Inflammatory macrophage (primary cell): ENCODE measurements at places on chromosomes 5 and 9.

DNA sequence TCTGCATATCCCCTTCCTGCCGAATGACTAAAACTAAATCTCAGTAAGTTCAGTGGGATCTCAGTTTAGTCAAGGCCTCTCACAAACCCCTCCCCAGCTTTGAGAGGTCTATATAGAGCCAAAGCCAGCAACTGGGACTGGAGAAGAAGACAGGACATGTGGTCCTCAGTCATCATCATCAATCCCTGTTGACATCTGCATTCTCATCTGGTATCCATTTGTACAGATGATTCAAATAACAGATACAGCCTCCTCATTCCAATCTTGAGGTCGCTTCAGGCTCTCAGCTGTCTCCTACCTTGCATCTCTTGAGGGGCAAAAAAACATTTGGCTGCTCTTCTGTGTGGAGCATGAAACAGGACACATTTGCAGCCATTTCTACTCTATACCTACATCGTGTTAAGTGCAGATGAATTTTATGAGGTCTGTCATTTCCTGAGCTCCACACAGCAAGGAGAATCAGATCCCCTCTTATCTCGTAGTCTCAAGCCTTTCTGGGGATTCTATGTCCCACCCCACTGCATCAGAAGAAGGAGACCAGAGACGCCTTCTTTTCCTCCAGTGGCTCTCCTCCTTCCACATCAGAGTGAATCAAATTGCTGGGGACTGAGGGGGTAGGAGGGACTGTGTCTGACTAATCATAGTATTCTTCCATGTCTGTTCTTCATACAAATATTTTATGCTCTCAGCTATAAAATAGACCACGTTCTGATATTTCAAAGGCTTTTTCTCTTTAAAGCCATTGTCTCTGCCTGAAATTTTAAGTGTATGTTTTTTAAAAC lies 4.7 kb upstream of the RECK start:
- DNase-seq = no peak

DNA sequence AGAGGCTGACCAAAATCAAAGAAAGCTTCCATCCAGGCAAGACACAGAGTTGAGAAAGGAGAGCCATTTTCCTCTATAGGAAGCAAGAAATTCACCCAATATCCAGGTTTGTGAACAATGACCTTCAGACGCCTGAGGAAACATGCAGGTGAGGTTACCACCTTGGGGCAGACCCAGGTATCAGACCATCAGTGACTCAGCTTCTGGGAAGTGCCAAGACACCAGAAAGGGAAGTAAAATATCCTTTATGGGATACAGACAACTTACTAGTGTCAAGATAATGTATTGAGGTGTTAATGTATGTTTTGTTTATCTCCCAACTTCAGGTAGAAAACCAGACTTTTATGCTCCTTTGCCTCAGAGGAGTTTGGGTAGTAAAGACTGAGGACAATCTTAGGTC lies 2.2 kb upstream of the DTWD2 start:
- DNase-seq = no peak

DNA sequence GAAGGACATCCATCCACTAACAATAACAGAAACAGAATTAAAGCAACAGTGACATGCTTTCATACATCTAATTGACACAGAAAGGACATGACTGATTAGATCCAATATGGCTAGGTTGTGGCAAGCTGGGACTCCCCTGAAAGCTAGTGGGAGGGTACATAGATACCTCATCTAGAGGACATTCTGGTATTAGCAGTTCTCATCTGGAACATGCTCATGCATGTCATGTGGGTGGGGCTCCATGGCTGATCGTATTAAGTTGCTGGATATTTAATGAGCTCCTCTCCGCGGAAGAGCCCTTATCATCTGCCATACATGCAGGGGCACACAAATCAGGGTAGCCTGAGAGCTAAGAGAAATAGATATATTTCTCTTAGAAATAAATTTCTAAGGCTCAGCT lies 358.9 kb downstream of the ICE1 start:
- no peak for DNase-seq

GRCh38 chr9:117151716-117152115 lies 263.1 kb downstream of the ASTN2 start:
- no peak for DNase-seq

DNA sequence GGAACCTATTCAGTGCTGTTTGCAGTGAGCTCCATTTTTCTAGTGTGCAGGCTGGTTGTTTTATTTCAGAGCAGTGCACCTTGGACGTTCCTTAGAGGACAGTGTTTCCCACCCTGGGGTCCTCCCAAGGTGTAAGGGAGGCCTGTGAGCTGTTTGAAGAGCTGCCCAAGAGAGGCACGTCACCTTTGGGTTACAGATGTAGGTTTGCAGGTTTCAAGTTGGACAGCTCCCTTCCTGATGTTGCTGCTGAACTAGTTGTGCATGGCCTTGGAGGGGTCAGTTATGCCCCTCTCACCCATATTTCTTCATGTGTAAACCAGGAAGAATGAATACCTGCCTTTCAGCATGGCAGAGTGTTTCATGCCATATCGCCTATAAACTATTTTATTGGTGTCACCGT lies 34.7 kb upstream of the POMT1 start:
- DNase-seq = no peak

DNA sequence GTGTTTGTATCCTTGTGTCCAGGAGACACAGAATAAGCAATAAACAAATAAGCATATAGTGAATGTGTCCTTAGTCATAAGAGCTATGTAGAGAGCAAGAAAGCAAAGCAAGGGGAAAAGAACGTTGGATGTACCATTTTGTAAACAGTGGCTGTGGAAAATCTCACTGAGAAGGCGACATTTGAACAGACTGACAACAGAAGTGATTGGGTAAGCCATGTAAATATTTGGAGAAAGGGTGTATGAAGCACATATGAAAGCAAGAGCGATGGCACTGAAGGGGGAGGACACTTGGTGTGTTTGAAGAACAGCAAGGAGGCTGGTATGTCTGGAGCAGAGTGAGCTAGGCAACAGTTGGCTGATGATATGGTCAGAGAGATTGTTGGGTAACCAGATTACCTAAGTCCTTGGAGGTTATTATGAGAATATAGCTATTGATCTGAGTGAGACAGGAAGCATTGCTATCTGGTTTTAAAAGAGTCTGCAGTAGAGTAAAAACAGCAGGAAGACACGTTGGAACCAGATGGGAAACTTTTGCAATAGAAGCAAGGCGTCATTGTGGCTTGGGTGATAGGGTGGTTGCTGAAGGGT lies 115.5 kb upstream of the IL7R start:
- no peak for DNase-seq

DNA sequence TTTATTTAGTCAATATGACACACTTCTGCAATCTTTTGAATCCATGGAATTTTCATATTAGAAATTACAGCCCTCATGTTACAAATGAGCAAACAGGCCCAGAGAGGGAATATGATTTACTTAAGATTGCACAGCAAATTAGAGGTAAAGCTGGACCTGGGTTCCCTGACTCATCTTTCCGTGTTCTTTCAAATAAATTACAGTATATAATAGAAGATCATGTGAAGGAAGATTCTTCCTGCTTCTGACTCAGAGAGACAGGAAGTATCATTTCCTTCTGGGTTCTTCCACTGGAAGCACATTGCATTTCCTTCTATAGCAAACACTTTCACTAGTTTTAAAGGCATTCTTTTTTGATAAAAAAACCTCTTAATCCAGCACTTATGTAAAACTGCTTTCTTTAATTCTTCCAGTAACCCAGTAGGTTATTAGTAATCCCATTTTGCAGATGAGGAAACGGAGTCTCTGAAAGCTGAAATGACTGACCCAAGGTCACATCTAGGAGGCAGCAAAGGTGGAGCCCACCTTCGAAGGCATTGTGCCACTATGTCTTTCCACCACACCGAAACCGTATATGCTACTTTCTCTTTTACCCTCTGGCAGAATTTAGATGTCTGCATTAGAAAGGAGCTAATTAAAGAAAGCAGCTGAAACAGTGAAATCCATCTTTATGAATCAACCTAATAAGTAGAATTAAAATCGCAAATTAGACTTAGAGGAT lies 566.7 kb upstream of the KLF4 start:
- DNase-seq = peak; percentile 50

GRCh38 chr5:84383296-84383815 lies 1.3 kb downstream of the EDIL3 start:
- DNase-seq = no peak

- peak; percentile 21 for DNase-seq
Observed at GRCh38 chr5:147344861-147345260, 110.0 kb downstream of the STK32A start.

DNA sequence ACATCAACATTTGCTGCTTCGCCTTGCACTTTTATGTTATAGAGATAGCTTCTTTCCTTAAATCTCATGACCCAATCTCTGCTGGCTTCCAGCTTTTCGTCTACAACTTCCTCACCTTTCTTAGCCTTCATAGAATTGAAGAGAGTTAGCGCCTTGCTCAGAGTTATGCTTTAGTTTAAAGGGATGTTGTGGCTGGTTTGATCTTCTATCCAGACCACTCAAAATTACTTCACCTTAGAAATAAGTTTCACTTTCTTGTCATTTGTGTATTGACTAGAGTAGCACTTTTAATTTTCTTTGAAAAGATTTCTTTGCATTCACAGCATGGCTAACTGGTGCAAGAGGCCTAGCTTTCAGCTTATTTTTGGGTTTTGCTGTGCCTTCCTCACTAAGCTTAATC lies 414.2 kb downstream of the ZNF608 start:
- no peak for DNase-seq

- no peak for DNase-seq
Observed at GRCh38 chr9:10148796-10149195, 464.0 kb downstream of the PTPRD start.

DNA sequence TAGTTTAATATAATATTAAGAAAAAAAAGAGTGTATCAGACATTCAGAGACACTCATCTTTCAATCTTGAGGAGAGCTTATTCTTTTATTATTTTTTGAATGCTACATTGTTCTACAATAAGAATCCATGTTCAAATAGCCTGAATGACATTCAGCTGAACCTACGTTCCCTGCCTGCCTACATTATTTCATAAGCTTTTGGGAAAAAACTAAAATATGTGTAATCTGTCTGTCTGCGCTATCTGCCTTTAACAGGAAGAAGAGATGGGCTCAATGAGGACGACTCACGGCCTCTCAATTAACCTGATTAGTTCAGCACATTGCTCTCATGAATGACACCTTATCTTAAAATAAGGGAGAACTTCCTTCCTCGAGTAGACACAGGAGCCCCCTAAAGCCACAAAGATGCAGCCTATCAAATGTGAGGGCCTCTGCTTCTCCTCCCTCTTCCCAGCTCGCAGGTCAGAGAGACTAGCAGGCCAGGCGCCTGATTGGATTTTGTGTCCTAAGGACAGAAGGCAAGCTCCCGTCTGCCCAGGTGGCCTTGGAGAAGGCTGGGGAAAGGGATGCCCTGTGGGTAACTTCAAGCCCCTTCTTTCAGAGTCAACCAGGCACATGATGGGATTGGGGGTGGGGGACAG lies 37.8 kb downstream of the EBF1 start:
- no peak for DNase-seq

GRCh38 chr9:87277346-87277745 lies 220.3 kb upstream of the DAPK1 start:
- DNase-seq = no peak

GRCh38 chr5:169171515-169171914 lies 129.4 kb downstream of the SLIT3 start:
- no peak for DNase-seq

GRCh38 chr5:92945605-92946097 lies 635.4 kb downstream of the NR2F1-AS1 start:
- no peak for DNase-seq

DNA sequence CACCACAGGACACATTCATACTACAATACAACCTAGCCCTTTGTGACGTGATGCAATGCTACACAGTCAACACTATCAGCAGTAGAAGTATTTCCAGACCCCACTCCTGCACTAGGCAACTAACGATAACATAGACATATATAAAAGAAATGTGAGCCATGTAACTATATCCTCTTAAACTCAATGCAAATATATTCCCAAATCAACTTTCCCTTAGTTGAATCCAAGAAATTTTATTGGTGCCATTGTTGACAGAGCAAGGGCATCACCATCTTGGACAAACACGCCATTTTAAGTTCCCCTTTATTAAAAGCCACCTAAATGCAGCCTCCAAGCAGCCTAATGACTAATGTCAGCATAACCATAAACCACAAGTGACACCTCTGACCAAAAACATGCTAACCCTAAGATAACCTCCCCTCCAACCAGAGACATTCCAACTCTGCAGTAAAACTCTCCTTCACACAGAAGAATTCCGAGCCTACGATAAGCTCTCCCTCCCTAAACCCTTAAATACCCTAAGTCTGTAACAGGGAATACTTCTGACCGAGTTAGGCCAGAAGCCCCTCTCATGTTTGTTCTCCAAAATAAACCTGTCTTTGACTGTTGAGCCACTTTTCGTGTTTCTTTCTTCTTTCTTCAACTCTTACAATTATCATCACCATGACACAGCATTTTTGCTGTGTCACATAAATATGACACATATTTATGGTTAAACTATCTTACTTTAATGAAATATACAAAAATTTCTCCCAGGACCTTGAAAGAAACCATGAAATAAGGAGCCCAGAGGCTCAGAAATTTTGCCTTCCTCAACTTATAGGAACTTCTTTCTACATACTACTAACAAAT lies 1497.8 kb downstream of the EFNA5 start:
- DNase-seq = no peak

GRCh38 chr9:28064241-28064815 lies 491.0 kb upstream of the C9orf72 start:
- DNase-seq = no peak

DNA sequence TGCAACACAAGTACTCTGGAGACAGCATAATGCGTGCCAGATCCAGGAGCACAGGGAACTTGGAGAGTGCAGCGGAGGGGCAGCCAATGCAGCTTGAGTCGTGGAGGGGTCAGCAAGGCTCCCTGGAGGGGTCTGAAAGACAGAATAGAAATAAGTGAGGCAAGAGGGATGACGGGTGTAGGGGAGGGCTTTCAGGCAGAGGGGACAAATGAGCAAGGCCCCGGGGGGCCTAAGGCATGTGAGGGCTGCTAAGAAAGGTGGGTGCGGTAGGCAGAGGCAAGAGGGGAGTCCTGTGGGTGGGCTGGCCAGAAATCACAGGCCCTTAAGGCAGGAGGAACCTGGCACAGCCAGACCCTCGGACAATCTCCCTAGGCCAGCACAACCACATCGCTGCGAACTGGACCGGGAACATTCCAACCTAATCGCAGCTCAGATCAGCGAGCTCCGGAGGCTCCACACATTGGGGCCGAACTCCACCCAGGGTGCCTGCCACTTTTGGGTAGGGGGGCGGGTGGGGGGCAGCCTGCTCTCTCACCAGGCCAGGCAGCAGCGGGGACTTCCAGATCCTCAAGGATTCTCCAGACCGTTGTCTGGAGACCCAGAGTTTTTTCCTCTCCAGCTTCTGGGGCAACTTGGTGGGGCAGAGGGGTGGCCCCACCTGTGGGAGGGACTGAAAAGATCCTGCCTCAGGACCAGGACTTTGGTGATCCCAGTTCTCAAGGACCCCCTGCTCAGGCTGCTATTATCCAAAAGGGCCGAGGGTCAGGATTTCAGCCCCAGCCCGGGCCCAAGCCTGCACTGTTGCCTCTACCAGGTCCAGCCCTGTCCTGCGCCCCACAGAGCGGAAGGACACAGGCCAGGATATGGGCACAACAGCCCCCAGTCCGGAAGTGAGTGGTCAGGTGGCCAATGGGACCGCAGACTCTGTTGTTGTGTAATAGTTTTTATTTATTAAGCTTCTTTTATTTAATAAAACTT lies 22.7 kb upstream of the CYSTM1 start:
- DNase-seq = no peak

- no peak for DNase-seq
Observed at GRCh38 chr5:79689541-79690466, at the start of gene CMYA5. Gene CMYA5, plus strand, starts transcription at chr5:79689836. Its CDS starts 72 bp downstream, at chr5:79689908.

- DNase-seq = no peak
Observed at GRCh38 chr9:3888497-3888858, 362.7 kb upstream of the RFX3 start.

- no peak for DNase-seq
Observed at GRCh38 chr5:72651779-72652178, 144.6 kb upstream of the ZNF366 start.
